ENCODE measurements at places on chromosomes 2 and 18.

GRCh38 chr2:149313512-149313972, 16.8 kb upstream of the LYPD6 start:
- no peak for DNase-seq

DNA sequence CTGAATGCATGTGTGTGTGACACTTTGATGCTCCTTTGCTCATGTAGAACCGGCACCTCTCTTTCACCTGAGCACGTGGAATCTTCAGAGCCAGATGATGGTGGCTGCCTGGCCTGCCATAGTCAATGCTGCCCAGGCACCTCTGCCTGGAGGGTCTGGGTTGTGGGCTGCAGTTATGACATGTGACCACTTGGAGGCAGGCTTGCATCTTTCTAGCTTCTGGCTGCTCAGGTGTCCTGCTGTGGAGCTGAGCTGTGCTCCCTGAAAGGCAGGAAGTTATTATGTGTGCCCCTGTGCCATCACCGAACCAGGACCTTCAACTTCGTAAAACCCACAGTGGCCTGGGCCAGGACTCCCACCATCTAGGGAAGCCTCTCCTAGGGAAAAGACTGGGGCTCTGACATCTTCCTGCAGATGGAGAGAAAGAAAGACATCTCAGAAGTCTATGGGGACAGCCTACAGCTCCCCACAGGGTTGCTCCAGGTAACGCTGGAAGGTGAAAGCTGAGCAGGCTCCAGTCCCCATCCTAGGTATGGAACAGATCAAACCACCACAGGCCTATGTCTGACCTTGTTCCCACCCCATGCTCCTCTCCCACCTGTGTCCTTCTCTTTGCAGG, 30.2 kb downstream of the PSD4 start:
- no peak for DNase-seq

GRCh38 chr2:120161190-120161589, 62.0 kb downstream of the TMEM185B start:
- no peak for DNase-seq

- no peak for DNase-seq
Observed at GRCh38 chr2:176127774-176128072, 1.8 kb upstream of the HOXD8 start.

GRCh38 chr2:14743861-14744260, 111.3 kb downstream of the LRATD1 start:
- DNase-seq: no peak

Data from AG09309 (cell line).